ENCODE measurements at places on chromosomes 2 and 18. TPM values are rescaled to one million over a fixed set of nuclear protein-coding genes. Genes with fewer than 3 reads are reported as not detected.

Gene CUL3
- total RNA-seq, result 91.9 TPM

- DNase-seq, result no peak
These were observed 41.3 kb downstream of the TTC39C start for GRCh38 chr18:24055878-24056277.

- peak; percentile 90 for DNase-seq
These were observed 49.0 kb upstream of the TMEM87B start for GRCh38 chr2:112006076-112006410.

Gene AQP12B
- total RNA-seq, result not detected

DNA sequence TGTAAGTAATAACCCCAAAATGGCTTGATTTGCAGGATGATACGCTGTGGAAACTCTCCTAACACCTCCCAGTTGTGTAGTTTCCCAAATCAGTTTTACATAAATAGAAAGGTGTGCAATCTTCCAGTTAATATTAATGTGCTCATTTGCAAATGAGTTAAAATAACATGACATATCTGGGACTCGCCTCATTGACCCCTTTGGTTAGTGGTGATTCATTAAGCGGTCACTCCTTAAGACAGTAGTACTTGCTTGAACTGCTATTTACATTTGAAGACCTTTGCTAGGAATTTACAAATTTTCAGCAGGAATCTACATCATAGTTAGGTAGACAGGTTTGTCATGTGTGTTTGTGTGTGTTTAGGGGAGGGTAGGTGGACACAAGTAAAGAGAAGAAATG, 1367.7 kb upstream of the CELF4 start:
- peak; percentile 42 for DNase-seq

DNA sequence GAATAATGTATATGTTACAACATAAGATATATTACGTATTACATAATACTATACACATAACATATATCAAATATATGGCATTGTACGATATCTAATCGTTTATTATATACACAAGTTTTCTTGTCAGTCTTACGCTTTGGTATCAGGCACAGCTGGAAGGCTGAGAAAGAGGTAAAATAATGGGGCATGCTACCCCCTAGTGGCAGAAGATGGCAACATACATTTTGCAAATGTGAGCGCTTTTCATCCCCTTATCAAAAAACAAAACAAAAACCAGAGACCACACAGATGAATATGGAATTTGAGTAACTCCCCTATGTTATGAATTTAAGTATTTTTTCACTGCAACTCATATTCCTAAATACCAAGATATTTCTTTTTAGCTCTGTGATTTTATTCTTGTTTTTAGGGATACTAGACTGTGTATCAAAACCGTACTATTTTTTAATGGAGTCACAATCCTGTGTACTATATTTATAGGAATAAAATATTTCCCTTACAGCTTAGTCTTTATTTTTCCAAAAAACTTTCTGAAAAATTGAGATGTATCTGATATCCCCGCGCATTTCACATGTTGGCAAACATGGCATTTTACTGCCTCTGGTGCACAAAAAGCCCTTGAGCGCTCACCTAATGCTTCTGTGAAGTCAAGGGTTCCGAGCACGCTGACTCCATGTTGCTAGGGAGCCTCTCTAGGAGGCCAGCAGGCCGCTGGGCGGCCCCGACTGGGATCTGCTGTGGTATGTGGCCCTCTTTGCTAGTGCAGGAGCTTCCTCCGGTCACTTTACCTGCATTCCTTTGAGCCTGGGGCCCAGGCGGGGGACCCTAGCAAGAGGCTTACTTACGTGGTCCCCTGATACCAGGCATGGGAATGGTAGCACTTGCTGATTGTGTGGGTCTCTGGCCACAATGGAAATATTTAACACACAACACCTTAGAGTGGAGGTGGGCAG, 62.5 kb downstream of the SLC4A3 start:
- DNase-seq, result peak; percentile 76

DNA sequence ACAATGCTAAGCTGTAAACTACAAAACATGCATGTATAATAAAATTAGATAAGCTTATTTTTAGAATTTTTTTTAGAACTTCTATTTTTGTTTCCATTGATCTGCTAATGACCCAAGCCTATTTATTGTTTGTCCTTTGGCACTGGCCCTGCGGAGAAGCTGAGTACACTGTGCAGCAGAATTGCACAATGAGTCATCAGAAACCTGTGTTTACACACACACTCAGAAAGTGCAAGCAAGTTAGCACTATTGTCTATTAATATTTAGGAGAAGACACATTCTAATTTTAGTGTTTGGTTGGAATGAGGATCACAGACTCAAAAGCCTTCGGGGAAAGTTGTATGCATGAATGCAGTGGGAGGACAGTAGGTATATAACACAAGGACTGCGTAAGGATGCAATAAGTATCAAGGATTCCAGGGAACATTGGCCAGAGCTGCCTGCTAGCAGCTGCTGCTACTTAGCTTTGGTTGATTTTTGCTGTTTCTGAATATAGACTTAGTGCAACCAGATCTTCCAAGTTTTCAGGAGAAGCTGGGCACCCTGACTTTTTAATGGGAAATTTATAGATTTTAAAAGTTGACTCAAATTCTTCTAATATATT, 128.2 kb downstream of the KCNH7 start:
- peak; percentile 68 for DNase-seq

- no peak for DNase-seq
These were observed 188.5 kb downstream of the MBD2 start for GRCh38 chr18:54035927-54036326.

Gene PROM2
- 41.6 TPM for total RNA-seq

DNA sequence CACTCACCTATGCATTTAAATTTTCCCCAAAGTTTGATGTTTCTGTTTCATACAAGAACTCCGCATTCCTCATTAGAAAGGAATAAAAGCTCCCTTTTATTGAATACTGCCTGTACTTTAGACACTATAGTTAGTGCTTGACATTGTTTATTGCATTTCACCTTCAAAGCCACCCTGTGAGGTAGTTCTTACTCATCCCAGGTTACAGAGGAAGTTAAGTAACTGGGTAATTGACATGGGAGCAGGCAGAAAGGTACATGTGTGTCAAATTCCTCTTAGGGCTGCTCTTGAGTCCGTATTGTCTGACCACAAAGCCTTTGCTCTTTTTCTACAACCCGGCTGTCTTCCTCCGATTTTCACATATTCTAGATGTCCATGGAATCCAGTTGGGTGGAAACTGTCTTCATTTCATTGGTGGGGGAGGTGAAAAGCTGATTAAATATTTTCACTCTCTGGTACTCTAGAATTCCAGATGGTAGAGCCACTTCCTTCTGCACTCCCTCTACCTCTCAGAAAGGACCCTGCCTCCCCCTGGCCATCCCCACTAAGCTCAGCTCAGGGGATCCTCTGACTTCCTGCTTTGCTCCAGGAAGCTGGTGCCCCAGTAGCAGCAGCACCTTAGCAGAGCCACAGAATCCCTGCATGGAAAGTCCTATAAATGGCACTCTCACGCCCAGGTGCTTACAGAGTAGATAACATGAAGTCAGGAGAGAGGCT, 319.2 kb downstream of the LRATD1 start:
- DNase-seq, result peak; percentile 56

Gene KCNIP3
- under 0.01 TPM for total RNA-seq

GRCh38 chr2:83386549-83386948, 1072.5 kb downstream of the SUCLG1 start:
- DNase-seq, result no peak

- DNase-seq, result peak; percentile 92
These were observed 61.7 kb downstream of the MAP4K4 start for GRCh38 chr2:101759162-101759561.

- DNase-seq, result no peak
These were observed 46.8 kb upstream of the EML6 start for GRCh38 chr2:54676656-54677055.

GRCh38 chr2:146952696-146953095, 892.1 kb upstream of the ACVR2A start:
- DNase-seq, result no peak

Gene MC2R
- not detected for total RNA-seq

DNA sequence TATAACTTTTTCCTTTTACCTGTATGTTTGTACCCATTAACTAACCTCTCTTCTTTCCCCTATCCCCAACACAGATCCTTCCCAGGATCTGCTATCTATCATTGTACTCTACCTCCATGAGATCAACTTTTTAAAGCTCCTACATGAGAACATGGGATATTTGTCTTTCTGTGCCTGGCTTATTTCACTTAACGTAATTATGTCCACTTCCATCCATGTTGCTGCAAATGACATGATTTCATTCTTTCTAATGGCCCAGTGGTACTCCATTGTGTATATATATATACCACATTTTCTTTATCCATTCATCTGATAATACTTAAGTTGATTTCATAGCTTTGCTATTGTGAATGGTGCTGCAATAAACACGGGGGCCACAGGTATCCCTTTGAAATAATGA, 135.9 kb upstream of the THUMPD2 start:
- no peak for DNase-seq

DNA sequence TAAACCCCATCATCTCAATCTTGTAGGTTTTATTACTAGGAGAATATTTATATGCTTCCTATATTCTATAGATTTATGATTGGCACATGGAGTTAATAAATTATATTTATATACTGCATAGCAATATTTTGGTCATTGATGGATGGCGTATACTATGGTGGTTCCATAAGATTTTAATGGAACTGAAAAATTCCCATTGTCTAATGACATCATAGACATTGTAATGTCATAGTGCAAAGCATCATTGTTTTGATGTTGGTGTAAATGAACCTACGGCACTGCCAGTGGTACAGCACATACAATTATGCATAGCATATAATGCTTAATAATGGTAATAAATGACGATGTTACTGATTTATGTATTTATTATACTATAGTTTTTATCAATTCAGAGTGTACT, 1135.9 kb downstream of the CNTNAP5 start:
- no peak for DNase-seq

GRCh38 chr2:24768013-24768412, 25.2 kb downstream of the PTRHD1 start:
- DNase-seq, result no peak

DNA sequence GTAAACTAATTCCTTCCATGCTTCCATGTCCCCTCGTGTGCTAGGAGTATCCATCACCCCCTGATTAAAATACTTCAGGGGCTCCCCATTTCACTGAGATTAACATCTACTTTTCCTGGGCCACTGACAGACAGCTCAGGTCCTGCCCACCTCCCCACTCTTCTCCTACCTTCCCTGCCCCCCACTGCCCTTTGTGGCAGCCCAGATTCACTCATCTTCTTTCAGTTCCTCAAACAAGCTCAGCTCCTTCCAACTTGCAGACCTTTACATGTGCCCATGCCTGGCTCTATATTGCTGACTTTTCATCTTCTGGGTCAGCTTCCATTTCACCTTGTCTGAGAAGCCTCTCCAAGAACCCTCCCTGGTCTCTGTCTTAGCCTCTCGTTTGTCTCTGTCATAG, 12.0 kb downstream of the RUFY4 start:
- DNase-seq, result no peak

GRCh38 chr2:186691231-186691630, 2.6 kb upstream of the FAM171B start:
- no peak for DNase-seq

DNA sequence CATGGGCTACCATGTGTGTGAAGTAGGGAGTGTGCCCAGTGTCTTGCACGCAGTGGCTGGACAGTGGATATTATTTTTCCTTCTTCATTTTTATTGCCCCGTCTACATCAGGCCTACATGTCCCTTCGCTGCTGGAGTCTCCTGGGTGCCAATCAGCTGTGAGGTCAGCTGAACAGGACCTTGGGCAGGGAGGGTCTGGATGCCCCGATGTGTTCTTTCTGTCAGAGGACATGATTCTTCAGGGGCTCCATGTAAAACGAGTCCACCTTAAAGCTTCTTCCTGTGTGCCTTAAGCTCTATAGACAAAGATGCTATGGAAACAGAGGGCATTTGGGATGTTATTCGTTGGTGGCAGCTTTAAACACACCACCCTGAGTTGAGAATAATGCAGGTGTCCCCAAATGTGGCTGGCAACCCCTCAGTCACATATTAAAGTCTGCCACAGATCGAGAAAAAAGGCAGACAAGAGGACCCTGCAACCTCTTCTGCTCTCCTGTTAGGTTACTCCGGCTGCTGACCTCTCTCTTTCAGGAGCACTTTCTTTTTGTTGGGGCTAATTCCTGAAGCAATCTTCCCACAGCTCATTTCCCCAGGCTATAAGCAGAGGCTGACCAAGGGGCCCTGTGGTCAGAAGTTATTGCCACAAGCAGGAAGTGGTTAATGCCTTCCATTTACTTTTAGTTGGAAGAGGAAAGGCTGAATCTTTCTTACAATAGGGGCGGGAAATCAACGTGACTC, 20.0 kb downstream of the GREB1 start:
- no peak for DNase-seq

Gene C18orf54
- total RNA-seq, result 1.1 TPM

- DNase-seq, result no peak
These were observed 39.0 kb upstream of the PPP4R1 start for GRCh38 chr18:9653390-9653789.

DNA sequence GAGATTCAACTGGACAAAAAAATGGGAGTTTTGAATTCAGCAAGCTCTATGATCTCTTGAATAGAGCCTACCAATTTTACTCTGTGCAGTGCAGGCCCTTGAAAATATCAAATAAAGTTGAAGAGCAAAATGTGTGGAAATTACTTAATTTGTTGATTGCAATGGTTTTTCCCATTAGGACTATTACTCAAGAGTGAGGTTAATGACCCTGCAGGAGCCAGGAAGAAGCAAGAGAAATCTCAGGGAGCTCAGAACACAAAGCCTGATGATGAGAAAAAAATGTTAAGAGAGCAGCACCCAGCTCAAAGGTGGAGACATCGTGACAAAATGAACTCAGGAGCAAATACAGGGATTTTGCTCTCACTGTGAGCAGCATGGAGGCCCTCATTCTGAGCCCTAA, 337.6 kb upstream of the TRIB2 start:
- no peak for DNase-seq

Gene CPO
- 0.13 TPM for total RNA-seq

GRCh38 chr2:123738643-123739042, 286.4 kb upstream of the CNTNAP5 start:
- DNase-seq, result peak; percentile 89

Gene DYNAP
- total RNA-seq, result not detected

DNA sequence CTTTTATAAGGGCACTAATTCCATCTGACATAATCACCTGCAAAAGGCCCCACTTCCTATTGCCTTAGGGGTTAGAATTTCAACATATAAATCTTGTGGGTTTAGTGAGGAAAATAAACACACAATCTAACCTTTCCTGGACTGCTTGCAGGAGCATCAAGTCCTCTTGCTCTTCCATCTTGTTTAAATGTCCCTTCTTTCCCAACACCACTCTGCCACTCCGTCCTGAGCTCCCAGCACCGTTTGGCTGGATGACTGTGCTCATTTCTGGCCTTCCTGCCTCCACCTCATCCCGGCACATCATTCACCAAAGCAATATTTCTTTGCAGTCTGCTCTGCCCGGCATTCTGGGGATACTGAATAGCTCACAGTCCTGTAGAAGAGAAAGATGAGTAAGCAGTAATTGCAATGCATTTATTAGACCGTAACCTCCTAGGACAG, 247.8 kb downstream of the BCL2 start:
- DNase-seq, result peak; percentile 22

DNA sequence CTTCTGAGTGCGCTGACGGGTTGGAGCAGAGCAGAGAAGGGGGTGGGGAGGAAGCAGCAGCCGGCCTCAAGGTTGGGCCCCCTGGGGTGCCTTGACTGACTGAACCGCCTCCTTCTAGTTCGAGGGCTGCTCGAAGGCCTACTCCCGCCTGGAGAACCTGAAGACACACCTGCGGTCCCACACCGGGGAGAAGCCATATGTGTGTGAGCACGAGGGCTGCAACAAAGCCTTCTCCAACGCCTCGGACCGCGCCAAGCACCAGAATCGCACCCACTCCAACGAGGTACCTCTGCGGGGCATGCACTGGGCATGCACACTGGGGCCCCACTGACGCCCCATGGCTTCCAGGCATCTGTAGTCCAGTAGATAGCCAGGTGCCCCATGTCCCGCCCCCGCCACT, 246.9 kb downstream of the GLI2 start:
- DNase-seq, result no peak
